Activated T-cell treated with anti-CD3 and anti-CD28 coated beads, Interleukin-2, amount 50 U/mL, for 72 hours (primary cell): ENCODE measurements at places on chromosomes 3 and 15. TPM values are rescaled to one million over a fixed set of nuclear protein-coding genes. Genes with fewer than 3 reads are reported as not detected.

- DNase-seq, result no peak
- no peaks in the 10 kb centered on the region for H3K4me1 ChIP-seq
- no peaks in the 10 kb centered on the region for H3K36me3 ChIP-seq
These were observed 16.1 kb upstream of the DCBLD2 start for GRCh38 chr3:98917608-98918007.

DNA sequence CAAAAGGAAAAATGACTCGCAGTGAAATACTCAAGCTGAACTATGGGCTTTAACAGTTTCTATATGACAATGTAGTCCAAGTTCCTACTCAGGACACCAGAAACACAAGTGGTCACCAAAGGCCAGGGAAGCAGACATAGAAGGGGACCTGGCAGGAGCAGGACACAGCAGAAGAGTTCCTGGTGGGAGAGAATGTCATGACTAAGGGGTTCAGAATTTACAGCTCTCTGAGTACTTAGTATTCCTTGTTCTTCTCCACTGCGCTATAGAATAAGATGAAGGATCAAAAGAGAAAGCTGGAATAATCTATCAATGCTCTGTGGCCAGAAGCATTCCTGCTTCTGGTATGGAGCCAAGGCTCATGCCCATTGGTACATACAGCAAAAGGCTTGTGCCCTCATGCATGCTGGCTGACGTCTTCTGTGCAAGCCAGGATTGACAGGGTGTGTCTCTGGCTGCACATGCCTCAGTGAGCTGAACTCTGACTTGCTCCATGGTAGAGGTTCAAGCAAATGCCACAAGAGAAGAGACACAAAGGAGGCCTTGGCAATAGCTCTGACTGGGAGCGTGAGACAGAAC is 128.7 kb upstream of the SLC2A2 start:
- H3K36me3 ChIP-seq, result peaks cover 5% of the 10 kb centered on the region
- no peak overlapping the region for H3K4me3 ChIP-seq
- H3K27ac ChIP-seq, result no peak overlapping the region

- no peak overlapping the region for H3K4me3 ChIP-seq
- H3K36me3 ChIP-seq, result no peaks in the 10 kb centered on the region
- no peak overlapping the region for H3K27ac ChIP-seq
- no peak for DNase-seq
These were observed 7.7 kb upstream of the SEMA3F start for GRCh38 chr3:50147447-50147846.

GRCh38 chr15:27935328-27935727 is 163.8 kb downstream of the OCA2 start:
- no peak overlapping the region for H3K4me3 ChIP-seq
- H3K4me1 ChIP-seq, result no peaks in the 10 kb centered on the region
- H3K27ac ChIP-seq, result no peak overlapping the region
- no peaks in the 10 kb centered on the region for H3K27me3 ChIP-seq

GRCh38 chr15:56913670-56914069 is 4.8 kb upstream of the TCF12 start:
- H3K4me1 ChIP-seq, result peaks cover 23% of the 10 kb centered on the region
- no peaks in the 10 kb centered on the region for H3K27me3 ChIP-seq

- H3K4me3 ChIP-seq, result no peak overlapping the region
- H3K36me3 ChIP-seq, result peaks cover 28% of the 10 kb centered on the region
- no peaks in the 10 kb centered on the region for H3K27me3 ChIP-seq
- no peak for DNase-seq
These were observed 216.8 kb upstream of the SATB1 start for GRCh38 chr3:18641916-18642315.

GRCh38 chr15:29226436-29227208 is 43.0 kb downstream of the NSMCE3 start:
- no peaks in the 10 kb centered on the region for H3K4me1 ChIP-seq
- no peak overlapping the region for H3K4me3 ChIP-seq
- H3K27ac ChIP-seq, result no peak overlapping the region
- peaks cover 41% of the 10 kb centered on the region for H3K27me3 ChIP-seq
- no peaks in the 10 kb centered on the region for H3K36me3 ChIP-seq

DNA sequence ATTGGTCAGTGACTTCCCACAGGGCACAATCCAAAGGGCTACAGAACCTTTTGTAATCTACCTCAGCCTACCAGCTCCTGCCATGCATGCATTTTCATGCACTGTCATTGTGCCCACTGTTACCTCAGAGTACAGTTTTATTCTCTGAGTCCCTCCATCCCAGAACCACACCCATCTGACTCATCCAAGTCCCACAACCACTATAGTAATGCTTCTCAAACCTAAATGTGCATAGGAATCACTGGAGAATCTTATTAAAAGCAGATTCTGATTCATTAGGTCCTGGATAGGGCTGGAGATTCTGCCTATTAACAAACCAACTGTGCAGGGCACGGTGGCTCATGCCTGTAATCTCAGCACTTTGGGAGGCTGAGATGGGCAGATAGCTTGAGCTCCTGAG is 3.7 kb upstream of the B3GALNT1 start:
- H3K27me3 ChIP-seq, result peaks cover 34% of the 10 kb centered on the region
- no peak for DNase-seq
- H3K36me3 ChIP-seq, result no peaks in the 10 kb centered on the region
- no peak overlapping the region for H3K27ac ChIP-seq

Gene GOLGA6D
- 0.55 TPM for total RNA-seq

- H3K36me3 ChIP-seq, result no peaks in the 10 kb centered on the region
- no peak overlapping the region for H3K27ac ChIP-seq
- H3K27me3 ChIP-seq, result no peaks in the 10 kb centered on the region
These were observed 33.6 kb downstream of the EAF1 start for GRCh38 chr3:15460891-15461531.

GRCh38 chr3:69197922-69198530 is 75.6 kb upstream of the LMOD3 start:
- peak overlapping the region; percentile 100 for H3K27ac ChIP-seq
- peaks cover 66% of the 10 kb centered on the region for H3K4me1 ChIP-seq
- H3K36me3 ChIP-seq, result peaks cover 45% of the 10 kb centered on the region
- no peaks in the 10 kb centered on the region for H3K27me3 ChIP-seq
- peak overlapping the region; percentile 94 for H3K4me3 ChIP-seq
- peak; percentile 44 for DNase-seq

Gene TGM4
- not detected for total RNA-seq

- no peak overlapping the region for H3K4me3 ChIP-seq
- no peaks in the 10 kb centered on the region for H3K4me1 ChIP-seq
- no peak for DNase-seq
- H3K27me3 ChIP-seq, result no peaks in the 10 kb centered on the region
These were observed 22.5 kb upstream of the BFSP2 start for GRCh38 chr3:133377396-133377795.

DNA sequence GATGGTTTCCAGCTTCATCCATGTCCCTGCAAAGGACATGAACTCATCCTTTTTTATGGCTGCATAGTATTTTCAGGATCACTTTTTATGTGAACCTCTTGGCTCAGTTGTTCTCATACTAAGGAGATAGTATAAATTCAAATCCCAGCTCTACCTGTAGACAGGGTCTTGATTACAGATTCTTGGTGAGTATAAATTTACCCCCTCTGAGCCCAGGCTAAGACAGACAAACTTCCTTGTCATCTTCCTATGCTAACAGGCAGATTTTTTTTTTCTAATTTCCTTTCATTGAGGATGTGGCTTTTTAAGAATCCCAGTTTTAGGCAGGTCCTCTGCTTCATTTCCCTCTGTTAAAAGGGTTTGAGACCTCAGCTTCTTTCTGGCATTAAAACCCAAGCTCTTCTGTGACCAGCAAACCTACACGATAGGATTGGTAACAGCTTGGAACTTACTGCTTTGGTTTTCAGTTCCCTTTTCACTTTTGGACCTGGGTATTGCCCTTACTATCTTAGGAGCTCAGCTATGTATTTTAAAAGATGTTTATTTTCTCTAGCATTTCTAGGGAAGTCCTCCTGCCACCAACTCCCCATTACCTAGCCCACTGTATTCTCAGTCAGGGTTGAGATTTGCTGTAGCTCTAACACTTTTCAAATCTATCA is 72.5 kb downstream of the VPS8 start:
- H3K27ac ChIP-seq, result no peak overlapping the region
- H3K4me1 ChIP-seq, result no peaks in the 10 kb centered on the region
- peaks cover 10% of the 10 kb centered on the region for H3K36me3 ChIP-seq
- no peak for DNase-seq

Gene RLBP1
- total RNA-seq, result 0.53 TPM

DNA sequence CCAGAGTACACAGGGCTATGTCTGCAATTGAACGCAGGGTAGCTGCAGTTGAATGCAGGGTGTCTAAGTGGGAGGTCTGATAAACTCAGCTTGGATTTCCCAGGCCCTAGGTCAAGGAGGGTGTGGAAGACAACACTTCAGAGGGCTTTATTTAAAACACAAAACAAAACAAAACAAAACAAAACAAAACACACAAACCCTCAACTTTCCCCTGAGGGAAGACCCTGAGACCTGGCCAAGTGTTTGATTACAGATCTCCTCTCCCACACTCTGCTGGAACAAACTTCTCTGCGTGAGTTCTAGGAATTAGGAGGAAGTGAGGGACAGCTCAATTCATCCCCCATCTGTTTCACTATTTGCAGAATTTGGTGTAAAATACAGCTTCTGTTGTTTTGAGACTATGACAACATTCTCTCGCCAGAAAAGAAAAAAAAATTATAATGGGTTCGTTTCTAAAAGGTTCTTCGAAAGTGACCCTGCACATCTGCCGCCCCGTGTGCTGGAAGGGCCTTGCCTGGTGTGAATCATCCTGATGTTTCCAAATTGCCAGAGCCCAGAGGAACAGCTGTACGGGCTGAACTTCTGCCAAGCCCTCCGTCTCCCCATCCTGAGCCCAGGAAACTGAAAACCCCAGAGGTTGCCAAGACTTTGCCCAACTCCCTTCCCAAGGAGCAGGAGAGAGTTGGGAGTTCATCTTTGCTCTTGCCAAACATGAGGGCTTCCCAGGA is 73.3 kb upstream of the RAD18 start:
- no peak overlapping the region for H3K27ac ChIP-seq
- no peaks in the 10 kb centered on the region for H3K27me3 ChIP-seq
- no peaks in the 10 kb centered on the region for H3K36me3 ChIP-seq
- H3K4me1 ChIP-seq, result no peaks in the 10 kb centered on the region
- no peak overlapping the region for H3K4me3 ChIP-seq

- peak; percentile 86 for DNase-seq
- H3K27me3 ChIP-seq, result no peaks in the 10 kb centered on the region
- H3K4me3 ChIP-seq, result peak overlapping the region; percentile 81
- H3K36me3 ChIP-seq, result peaks cover 13% of the 10 kb centered on the region
- peak overlapping the region; percentile 11 for H3K27ac ChIP-seq
These were observed 6.4 kb upstream of the ANKDD1A start for GRCh38 chr15:64905119-64905831.

DNA sequence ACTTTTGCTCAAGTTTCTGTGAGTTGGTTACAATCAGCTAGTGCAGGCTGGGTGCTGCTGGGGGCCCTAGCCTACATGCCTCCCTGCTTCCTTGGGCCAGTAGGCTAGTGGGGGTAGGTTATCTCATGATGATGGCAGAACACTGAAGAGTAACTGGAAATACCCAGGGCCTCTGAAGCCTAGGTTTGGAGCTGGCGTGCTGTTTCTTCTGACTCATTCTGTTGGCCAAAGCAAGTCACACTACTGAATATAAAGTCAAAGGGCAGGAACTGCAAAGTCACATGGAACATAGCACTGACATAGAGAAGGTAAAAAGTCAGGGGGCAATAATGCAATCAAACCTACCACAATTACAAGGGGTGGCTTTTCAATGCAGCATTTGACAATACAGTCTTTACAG is 34.5 kb downstream of the RASGRP1 start:
- peak overlapping the region; percentile 56 for H3K4me3 ChIP-seq
- H3K27ac ChIP-seq, result peak overlapping the region; percentile 97
- H3K36me3 ChIP-seq, result peaks cover 29% of the 10 kb centered on the region

Gene TNIK
- total RNA-seq, result 32.2 TPM

- H3K27me3 ChIP-seq, result no peaks in the 10 kb centered on the region
- no peaks in the 10 kb centered on the region for H3K4me1 ChIP-seq
- H3K4me3 ChIP-seq, result no peak overlapping the region
These were observed 16.9 kb downstream of the MCCC1 start for GRCh38 chr3:183082355-183082915.

- no peaks in the 10 kb centered on the region for H3K36me3 ChIP-seq
- H3K4me1 ChIP-seq, result no peaks in the 10 kb centered on the region
- no peak overlapping the region for H3K4me3 ChIP-seq
- no peak overlapping the region for H3K27ac ChIP-seq
These were observed 194.0 kb upstream of the LMCD1 start for GRCh38 chr3:8307545-8308110.

DNA sequence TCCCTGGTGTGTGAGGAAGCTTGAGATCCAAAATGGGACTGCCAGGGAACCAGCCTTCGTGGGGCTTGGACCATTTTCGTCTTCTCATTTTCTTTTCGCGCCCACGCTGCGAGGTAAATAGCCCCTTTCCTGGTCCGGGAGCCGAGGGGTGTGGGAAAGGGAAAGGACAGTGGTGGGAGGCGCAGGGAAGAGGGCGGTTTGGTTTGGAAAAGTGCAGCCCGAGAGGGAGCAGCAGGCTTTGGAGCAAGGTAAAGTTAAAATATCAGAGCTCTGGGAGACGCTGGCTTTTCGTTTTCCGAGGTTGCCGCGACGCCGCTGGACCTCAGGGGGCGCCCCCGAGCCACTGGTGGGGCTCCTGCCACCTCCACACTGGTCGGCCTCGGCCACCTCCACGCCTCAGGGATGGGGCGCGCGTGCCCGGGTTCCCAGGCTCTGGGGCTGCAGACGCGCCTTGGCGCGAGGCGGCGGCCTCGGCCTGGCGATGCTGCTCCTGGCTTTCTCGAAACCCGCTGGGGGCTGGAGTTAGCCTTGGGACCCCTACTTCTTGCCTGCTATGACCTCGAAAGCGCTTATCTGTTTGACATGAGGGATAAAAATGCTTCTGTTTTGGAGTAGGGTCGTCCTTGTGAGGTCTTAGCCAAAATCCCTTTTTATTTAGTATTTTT is 3.2 kb downstream of the PTPRG start:
- H3K27ac ChIP-seq, result no peak overlapping the region
- DNase-seq, result peak; percentile 42
- no peaks in the 10 kb centered on the region for H3K36me3 ChIP-seq
- peaks cover 7% of the 10 kb centered on the region for H3K4me1 ChIP-seq
- peak overlapping the region; percentile 76 for H3K4me3 ChIP-seq

DNA sequence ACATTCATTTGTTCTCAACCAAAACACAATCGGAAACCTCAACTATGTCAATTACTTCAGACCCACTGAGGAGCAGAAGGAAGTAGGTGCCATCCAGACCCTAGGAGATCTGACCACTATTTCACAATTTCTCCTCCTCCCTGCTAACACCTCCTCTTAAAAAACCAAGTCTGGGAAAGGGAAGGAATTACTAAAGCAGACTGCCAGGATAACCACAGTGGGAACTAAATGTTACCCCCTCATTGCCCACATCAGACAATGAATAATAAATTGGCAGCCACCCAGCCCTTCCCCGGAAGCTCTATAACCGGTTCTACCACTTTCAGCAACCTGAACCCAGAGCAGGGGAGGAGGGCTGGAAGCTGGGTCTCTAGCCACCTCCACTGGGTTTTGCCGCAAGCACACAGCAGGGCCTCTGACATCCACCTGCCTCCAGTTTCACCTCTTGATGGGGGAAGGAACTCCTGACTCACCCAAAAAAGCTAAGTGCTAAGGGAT is 17.6 kb downstream of the C15orf62 start:
- peak overlapping the region; percentile 81 for H3K27ac ChIP-seq
- peak; percentile 59 for DNase-seq
- no peaks in the 10 kb centered on the region for H3K27me3 ChIP-seq
- H3K4me1 ChIP-seq, result peaks cover 30% of the 10 kb centered on the region
- H3K36me3 ChIP-seq, result peaks cover 5% of the 10 kb centered on the region

Gene FETUB
- not detected for total RNA-seq
